Purkinje cell (primary cell): ENCODE measurements at places on chromosomes 7 and 10. TPM values are rescaled to one million over a fixed set of nuclear protein-coding genes. Genes with fewer than 3 reads are reported as not detected.

The SEC61A2 gene
- 36.1 and 44.2 TPM in 2 replicates for polyA plus RNA-seq

The TAF5 gene
- 2.5 and 6.7 TPM in 2 replicates for polyA plus RNA-seq

The UPK3BL2 gene
- not detected in 2 replicates for polyA plus RNA-seq

The PDE6C gene
- polyA plus RNA-seq: 0.09 TPM in 1 of 2 replicates, not detected in the other

The SYCE1 gene
- polyA plus RNA-seq: 17.1 and 17.3 TPM in 2 replicates

The KIAA1217 gene
- 66.9 and 73.0 TPM in 2 replicates for polyA plus RNA-seq
